HFFc6 (cell line): ENCODE measurements at places on chromosomes 12 and 14. TPM values are rescaled to one million over a fixed set of nuclear protein-coding genes. Genes with fewer than 3 reads are reported as not detected.

PAN2 gene
- total RNA-seq = 9.0 to 13.9 TPM (median 11.2 TPM) in 3 replicates

DNA sequence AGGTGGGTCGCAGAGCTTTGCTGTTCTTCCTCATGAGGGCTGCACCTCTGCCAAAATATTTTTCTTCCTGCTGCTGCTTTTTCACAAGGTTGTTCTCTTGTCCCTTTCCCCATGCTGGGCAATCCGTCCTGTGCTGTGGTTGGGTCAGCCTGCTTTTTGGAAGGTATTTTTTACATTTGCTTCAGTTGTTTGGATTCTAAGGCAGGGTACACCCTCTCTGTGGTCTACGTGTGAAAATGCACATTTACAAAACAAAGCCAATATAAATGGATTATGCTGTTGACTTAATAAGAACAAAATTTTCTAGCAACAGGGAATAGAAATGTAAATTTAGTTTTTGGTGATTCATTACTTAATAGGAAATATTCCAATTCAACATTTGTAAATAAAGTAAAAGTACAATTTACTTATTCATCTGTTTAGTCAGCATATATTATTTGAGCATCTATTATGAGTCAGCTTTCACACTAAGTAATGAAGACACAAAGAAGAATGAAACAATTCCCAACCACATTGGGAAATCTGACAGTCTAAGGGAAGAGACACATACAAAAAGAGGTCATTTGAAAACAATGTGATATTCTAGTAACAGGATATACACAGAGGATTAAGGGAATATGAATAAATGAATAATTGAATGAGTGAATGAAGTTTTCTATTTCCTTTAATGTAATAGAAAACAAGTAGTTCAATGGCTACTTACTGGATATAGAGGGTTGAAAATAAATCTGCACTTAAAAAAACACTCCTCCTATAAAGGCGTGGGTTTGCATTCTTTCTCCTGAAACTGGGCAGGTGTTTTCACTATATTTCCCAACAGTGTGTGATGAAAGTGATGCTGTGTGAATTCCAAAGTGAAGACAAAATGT, 94.6 kb upstream of the PRICKLE1 start:
- no peak for DNase-seq

GRCh38 chr12:43893670-43894069, 57.8 kb downstream of the TMEM117 start:
- DNase-seq = peak; percentile 15

- DNase-seq = no peak
These were observed 93.2 kb downstream of the FBXO33 start for GRCh38 chr14:39339003-39339402.

GRCh38 chr12:87943023-87943422, 86.2 kb downstream of the C12orf50 start:
- no peak for DNase-seq

CEBPE gene
- total RNA-seq = not detected in 3 replicates

GRCh38 chr12:22689876-22690275, 64.9 kb downstream of the ETNK1 start:
- DNase-seq = no peak

GRCh38 chr12:10368206-10369171, 21.4 kb downstream of the KLRK1 start:
- DNase-seq = no peak

DNA sequence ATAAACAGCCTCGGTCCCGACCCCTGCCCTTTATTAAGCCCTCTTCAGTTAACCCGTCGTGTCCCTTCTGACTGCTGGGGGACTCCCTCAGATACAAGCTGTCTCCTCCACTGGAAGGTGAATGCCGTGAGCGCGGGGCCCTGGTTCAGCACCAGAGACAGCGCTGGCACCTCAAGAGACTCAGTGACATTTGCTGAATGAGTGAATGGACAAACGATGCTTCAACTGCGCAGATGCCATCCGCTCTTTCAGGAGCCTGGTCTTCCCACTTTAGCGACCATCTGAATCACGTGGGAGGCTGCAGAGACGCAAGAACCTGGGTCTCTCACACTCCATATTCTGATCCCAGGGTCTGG, 92.6 kb upstream of the SFSWAP start:
- DNase-seq = no peak
